Tibial artery (tissue), 4 donors: ENCODE measurements at places on chromosomes 4 and X.

- no peaks in the 10 kb centered on the region for H3K27me3 ChIP-seq
- peaks cover 13% of the 10 kb centered on the region for H3K4me1 ChIP-seq
- DNase-seq = no peak
- H3K36me3 ChIP-seq = no peaks in the 10 kb centered on the region
These were observed 17.6 kb downstream of the LNX1 start for GRCh38 chr4:53573696-53574095.

DNA sequence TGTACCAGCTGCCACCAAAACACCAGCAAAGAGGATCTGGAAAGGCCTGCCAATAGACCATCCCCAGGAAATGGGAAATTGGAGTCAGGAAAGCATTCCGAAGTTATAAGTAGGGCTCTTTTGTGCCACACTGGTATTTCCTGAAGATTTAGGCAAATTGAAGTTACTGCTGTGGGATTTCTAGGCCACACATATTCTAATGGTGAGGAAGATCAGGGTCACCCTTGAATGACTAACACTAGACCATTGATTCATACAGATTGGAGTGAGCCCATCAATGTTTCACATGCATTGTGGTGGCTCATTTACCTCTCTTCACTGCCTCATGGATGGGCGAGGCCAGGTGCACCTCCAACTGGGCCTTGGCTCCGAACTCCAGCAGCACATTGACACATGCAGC, 22.6 kb downstream of the ASB11 start:
- no peaks in the 10 kb centered on the region for H3K36me3 ChIP-seq
- no peak overlapping the region for H3K27ac ChIP-seq
- H3K4me1 ChIP-seq = no peaks in the 10 kb centered on the region
- H3K27me3 ChIP-seq = no peaks in the 10 kb centered on the region

DNA sequence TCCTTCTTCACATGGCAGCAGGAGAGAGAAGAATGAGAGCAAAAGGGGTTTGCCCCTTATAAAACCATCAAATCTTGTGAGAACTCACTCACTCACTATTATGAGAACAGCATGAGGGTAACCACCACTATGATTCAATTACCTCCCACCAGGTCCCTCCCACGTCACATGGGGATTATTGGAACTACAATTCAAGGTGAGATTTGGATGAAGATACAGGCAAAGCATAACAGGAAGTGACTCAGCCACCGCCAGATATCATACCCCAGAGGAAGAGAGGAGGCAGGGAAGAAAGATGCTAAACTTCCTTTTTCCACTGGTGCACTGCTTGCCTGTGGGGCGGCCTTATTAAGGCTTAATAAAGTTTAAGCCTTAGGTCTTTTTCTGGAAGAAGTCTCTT, 766.1 kb downstream of the KCTD8 start:
- H3K27me3 ChIP-seq = no peaks in the 10 kb centered on the region
- H3K4me1 ChIP-seq = no peaks in the 10 kb centered on the region
- H3K4me3 ChIP-seq = no peak overlapping the region
- DNase-seq = no peak

- H3K4me3 ChIP-seq = peak overlapping the region; percentile 70
- no peaks in the 10 kb centered on the region for H3K27me3 ChIP-seq
- no peak overlapping the region for H3K27ac ChIP-seq
These were observed 1.8 kb downstream of the SPIN4 start for GRCh38 chrX:63349307-63349706.

DNA sequence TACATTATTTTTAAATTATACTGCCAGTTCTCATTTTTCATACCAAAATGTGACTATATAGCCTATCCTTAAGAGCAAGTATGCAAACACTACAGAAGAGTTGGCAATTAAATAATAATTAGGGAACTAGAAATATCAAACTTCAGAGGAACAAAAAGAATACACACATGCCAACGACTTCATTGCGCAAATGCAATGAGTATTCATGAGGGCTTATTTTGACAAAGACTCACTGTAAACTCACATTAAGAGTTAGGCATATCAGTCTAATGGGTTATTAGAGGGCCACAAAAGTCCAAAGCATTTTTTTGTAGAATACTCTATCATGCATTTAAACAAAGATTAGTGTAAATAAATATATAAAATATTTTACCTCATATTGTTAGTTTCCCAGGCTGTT, 31.6 kb downstream of the SLC10A7 start:
- no peaks in the 10 kb centered on the region for H3K4me1 ChIP-seq
- no peak for DNase-seq
- H3K27ac ChIP-seq = no peak overlapping the region
- H3K27me3 ChIP-seq = no peaks in the 10 kb centered on the region

DNA sequence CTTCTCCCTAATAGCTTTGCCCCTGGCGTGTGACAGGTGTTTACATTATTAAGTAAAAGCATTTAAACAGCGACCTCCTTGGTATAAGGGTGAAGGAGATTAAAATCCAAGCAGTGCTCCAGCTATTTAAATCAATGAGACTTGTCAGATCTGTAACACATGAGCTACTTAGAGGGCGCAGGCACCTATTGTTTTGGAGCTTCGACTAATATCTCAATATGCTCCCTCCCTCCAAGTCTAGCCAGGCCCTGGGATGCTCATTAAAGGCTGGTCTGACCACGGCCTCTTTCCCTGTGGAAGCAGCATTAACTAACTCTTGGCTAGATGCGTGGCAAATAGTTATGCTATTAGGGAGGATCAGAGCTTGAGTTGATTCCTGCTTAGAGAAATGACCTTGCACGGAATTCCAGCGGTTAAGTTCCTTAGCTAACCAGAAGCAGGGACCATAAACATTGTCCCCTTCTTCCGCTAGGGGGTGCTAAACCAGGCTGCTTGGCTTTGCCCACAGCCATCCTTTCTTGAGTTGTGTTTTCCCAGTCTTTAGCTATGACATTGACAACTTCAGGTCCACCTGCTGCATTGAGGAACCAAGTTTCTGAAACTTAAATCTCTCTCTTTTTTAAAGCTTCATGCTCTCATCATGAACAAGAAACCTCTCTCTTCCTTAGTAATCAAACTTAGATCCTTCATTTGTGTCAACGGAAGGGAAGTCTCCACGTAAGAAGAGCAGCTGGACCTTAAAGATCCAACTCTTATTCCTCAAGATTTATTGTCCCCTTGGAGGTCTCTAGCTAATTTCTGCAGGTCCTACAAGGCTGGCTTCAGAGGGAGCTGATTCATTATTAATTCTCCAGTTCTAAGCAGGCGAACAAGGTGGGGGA, 80.7 kb upstream of the IGFBP7 start:
- H3K36me3 ChIP-seq = no peaks in the 10 kb centered on the region
- DNase-seq = no peak
- H3K4me1 ChIP-seq = peaks cover 13% of the 10 kb centered on the region
- no peaks in the 10 kb centered on the region for H3K27me3 ChIP-seq
- no peak overlapping the region for H3K4me3 ChIP-seq

DNA sequence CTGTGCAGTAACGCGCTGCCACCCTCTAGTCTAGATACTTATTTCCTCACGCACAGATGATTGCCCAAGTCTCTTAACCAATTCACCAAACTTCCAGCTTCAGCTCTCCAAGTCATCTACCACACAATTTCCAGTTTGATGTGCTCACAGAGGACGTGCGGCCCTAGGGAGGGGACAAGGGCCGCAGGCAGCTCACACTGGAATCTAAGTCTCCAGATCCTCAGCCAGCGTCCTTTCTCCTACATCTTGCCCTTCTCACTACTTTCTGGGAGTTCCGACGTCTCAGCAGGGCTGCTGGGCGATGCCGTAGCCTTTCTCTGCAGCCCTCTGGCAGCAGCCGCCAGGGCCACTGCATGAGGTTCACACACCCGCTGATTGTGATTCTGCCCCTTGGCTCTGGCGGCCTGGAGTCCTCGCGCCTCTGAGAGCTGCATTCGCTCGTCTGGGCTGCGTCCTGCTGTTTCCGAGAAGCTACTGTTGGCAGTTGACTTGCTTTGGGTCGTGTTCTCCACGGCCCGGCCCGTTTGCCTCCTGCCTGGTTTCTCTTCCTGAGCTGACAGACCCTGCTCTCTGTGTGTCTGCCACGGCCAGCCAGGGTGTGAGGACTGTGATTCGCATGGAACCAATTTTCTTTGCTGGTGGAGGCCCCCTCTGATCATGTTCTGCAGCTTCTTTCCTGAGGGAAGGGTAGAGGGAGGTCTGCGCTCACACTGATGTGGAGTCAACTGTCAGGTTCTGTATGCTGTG, 14.1 kb upstream of the TMEM131L start:
- no peak overlapping the region for H3K4me3 ChIP-seq
- peak overlapping the region; percentile 42 for H3K27ac ChIP-seq
- H3K27me3 ChIP-seq = no peaks in the 10 kb centered on the region
- H3K36me3 ChIP-seq = no peaks in the 10 kb centered on the region
- no peak for DNase-seq

DNA sequence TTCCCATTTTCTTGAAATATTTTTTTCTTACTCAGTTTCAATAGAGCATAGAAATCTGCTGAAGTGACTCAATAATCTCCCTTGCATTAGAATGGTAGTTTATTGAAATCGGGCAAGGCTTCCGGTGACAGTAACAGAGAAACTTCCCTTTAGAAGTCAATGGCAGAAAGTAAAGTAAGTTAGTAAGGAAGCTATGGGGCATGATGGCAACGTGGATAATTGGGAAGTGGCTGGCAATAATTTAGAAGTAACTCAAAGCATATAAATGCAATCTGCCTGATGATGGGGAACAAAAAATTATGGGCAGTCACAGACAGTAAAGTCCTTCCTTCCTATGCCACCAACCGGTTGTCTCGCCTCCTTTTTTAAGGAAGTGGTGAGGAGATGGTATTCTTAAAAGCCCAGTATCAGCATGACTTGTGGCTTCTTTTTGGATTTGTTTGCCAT, 7.6 kb downstream of the CYBB start:
- no peak overlapping the region for H3K27ac ChIP-seq
- no peaks in the 10 kb centered on the region for H3K4me1 ChIP-seq
- no peak for DNase-seq
- H3K36me3 ChIP-seq = no peaks in the 10 kb centered on the region
- H3K27me3 ChIP-seq = no peaks in the 10 kb centered on the region

DNA sequence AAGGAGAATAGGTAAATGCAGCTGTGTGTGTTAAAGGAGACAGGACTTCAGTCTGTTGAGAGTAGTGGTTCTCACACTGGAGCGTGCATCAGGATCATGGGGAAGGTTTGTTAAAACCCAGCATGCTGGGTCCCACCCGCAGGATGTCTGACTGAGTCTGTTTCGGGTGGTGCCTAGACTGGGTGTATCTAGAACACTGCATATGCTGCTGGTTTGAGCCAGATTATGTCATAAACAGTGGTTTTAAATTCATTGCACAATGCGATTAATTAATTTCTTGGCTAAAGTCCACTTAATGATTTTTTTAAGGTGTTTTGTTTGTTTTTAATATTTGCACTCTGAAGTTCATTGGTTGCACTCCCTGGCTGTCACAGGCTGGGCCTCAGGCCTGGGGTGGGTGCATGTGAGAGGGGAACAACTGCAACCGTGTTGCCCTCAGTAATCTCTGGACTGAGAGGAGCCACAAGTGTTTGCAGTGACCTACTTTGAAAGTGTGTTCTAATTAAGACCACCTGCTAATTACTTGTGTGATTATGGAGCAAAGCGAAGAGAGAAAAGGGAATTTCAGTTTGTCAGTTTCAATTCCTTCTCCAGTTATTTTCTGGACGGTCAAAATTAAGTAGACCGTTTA, 8.3 kb downstream of the HCCS start:
- peaks cover 24% of the 10 kb centered on the region for H3K36me3 ChIP-seq
- no peak for DNase-seq

- DNase-seq = no peak
- peaks cover 11% of the 10 kb centered on the region for H3K4me1 ChIP-seq
- H3K4me3 ChIP-seq = no peak overlapping the region
- peak overlapping the region; percentile 77 for H3K27ac ChIP-seq
- H3K27me3 ChIP-seq = no peaks in the 10 kb centered on the region
- no peaks in the 10 kb centered on the region for H3K36me3 ChIP-seq
These were observed 69.5 kb downstream of the APBB2 start for GRCh38 chr4:41144812-41145211.

DNA sequence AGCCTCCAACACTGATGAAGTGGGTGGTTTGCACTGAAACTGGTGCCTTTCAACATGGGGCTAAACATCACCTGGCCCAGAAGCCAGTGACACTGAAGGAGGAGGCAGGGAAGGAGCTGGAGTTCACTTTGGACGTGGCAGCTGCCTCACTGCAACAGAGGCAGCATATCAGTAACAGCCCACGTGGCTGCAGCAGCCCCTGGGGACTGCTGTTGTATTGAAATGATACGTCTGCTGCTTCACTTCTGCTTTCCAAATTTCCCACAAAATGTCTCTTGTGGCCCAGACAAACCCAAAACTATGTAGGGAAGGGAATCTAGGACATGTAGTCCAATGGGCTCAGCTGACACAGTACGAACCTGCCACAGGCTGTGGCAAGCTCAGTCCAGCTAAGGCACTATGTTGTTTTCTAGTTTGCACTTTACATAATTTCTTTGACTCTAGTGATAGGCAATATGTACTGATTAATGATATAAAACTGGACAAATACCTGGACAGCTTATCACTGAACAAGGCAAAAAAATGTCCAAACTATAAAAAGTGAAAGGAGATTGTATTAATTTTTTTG, 84.7 kb upstream of the RAPGEF2 start:
- no peaks in the 10 kb centered on the region for H3K36me3 ChIP-seq
- H3K4me1 ChIP-seq = no peaks in the 10 kb centered on the region
- DNase-seq = no peak
- H3K27me3 ChIP-seq = no peaks in the 10 kb centered on the region
- no peak overlapping the region for H3K4me3 ChIP-seq

DNA sequence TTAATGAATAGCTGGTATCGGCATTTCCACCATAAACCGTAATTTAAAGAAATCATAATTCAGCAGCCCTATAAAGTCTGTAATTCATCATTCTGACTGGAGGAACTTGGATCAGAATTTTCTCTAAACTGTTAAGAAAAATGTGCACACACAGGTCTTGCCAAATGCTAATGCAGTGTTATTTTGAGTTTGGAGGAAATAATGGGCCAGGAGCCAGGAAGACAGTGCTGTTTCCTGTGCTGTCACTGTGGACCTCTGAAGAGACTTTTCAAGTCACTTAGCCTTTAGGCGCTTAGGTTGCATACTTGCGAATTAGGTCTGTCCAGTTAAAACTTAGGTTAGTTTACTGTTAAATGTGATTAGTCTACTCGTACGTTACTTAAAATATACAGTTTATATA, 137.5 kb upstream of the ANXA3 start:
- no peak overlapping the region for H3K27ac ChIP-seq
- DNase-seq = no peak
- no peaks in the 10 kb centered on the region for H3K27me3 ChIP-seq

DNA sequence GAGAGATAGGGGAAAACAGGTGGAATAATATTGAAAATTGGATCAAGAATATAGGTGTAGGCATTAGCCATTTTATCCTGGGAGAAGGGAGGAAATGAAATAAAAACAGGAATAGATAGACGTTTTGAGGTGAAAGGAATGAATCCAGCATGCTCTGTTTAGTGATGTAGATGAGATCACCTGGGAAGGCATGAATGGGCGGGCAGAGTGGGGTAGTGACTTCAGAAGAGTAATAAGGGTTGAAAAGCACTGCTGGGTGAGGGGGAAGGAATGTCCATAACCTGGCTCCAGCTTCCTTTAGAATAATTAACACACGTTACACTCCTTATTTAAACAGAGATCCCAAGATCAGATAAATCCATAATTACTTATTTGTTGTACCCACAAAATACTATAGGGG, 191.1 kb upstream of the ANXA3 start:
- H3K4me1 ChIP-seq = no peaks in the 10 kb centered on the region
- H3K4me3 ChIP-seq = no peak overlapping the region
- H3K27me3 ChIP-seq = no peaks in the 10 kb centered on the region
- H3K36me3 ChIP-seq = no peaks in the 10 kb centered on the region
